ENCODE measurements at places on chromosomes 13 and 19.

DNA sequence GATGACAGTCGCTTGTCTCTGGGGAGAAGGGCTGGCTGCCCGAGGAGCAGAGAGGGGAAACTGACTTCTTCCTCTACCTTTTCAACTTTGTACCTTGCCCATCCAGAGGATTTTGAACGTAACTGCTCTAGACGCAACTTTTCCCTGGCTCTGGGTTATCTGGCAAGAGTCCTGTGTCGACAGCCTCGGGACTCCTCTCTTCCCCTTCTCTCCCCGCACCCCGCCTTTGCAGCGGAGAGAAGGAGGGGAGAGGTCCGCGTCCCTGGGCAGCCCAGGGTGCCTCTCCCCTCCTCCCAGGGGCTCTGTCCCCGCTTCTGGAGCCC is 574 bp downstream of the SH3GL1 start:
- no peak for DNase-seq

GRCh38 chr19:41309180-41310032 is 566 bp upstream of the CCDC97 start:
- DNase-seq, result no peak

GRCh38 chr19:53076984-53077383 is 26.2 kb downstream of the ZNF160 start:
- no peak for DNase-seq

DNA sequence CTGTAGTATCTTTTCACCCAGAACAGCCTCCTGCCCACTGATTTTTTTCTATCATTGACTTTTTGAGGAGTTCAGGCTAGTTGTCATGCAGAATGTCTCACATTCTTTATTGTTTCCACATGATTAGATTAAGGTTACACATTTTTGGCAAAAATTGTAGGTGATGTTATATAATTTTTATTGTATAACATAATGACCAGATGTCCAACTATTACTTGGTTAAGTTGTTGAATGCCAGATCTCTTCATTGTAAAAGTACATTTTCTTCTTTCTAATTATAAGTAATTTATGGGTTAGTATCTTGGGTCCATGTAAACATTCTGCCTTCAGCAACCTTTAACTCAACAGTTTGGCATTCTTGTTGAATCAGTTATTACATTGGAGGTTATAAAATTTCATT is 138.4 kb downstream of the POSTN start:
- no peak for DNase-seq

DNA sequence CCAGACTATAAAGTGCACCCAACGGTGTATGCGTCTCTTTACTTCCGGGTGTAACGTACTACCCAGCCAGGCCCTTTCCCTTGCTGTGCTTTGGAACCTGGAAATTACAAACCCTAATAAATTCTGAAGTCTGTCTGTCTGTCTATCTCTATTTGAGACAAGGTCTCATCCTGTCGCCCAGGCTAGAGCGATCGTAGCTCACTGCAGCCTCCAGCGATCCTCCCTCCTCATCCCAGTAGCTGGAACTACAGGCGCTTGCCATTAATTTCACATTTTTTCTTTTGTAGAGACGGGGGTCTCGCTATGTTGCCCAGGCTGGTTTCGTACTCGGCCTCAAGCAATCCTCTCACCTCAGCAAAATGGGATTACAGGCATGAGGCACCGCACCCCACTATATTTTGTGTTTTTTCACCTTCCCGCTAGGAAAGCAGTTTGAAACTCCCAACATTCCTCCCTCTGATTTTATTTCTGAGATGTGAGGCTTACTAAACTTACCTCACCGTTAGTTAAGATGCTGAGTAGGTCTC is 469 bp upstream of the RNF6 start:
- DNase-seq, result no peak

DNA sequence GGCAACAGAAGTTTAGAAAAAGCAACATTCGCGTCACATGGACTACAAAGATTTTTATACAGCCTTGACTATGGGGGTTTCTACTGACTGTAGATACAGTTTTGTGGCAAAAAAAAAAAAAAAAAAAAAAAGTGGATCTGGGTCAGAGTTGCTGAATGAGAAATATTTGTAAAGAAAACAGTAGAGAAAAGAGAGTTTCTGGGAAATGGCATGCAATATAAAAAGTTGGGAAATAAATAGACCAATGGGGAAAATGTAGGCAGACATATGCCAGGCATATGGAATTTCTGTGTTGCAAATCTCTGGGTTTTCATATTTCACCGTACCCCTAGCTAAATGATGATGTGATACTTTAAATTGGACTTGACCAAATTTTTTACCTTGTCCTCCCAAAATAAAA is 315.3 kb downstream of the EFNB2 start:
- DNase-seq, result no peak

GRCh38 chr19:7328647-7329046 is 20.1 kb upstream of the ARHGEF18 start:
- DNase-seq, result no peak

- DNase-seq, result no peak
These were observed 358.6 kb downstream of the DCT start for GRCh38 chr13:94120878-94121277.

GRCh38 chr19:13748169-13748828 is 16.0 kb upstream of the MRI1 start:
- peak; percentile 13 for DNase-seq

GRCh38 chr19:29107831-29108230 is 105.1 kb downstream of the UQCRFS1 start:
- DNase-seq, result no peak

- no peak for DNase-seq
These were observed 212.5 kb upstream of the ZNF536 start for GRCh38 chr19:30159636-30160035.

- no peak for DNase-seq
These were observed 96.8 kb upstream of the WASF3 start for GRCh38 chr13:26460648-26461047.

DNA sequence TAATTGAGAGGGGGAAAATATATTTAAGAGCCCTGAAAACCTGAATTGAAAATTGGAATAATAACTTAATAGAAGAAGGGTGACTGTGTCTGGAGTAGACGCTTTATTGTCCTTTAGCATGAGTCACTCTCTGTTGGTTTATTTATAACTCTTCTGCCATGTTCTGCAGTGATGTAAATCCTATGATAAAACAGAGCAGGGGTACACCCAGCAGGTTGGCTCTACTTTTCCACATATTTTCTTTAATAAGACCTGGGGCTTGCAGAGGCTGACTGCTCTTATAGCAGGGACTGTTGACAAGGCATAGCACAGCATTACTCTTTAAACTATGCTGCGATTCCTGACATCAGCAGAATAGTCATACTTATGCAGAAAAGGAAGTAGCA is 389.9 kb upstream of the PCDH9 start:
- no peak for DNase-seq

DNA sequence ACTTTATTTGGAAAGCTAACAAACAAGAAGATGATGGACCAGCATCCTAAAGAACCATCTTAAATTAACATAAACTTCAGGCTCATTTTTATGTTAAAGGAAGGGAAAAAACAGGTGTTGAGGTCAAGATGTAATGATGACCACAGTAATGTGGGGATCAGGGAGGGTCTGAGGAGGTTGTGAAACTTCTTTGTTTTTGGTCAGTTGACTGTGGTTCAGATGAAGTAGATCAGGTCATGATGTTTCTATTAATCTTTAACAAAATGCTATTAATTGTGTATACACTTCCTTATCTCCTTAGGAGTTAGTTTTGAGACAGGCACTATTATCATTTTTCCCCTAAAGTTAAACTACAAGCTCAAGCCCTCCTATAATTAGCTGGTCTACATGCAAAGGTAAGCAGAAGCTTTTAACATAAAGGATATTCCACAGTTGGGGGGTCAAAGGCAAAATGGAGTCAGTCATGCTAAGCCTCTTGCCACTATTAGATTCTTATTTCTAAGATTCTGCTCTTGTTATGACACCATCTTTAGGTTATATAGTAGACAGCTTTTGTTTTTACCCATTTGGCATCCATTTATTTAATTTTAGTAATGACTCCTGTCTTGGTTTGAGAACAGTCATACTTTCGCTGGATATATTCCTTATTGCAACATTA is 800.1 kb upstream of the PCDH9 start:
- DNase-seq, result no peak

DNA sequence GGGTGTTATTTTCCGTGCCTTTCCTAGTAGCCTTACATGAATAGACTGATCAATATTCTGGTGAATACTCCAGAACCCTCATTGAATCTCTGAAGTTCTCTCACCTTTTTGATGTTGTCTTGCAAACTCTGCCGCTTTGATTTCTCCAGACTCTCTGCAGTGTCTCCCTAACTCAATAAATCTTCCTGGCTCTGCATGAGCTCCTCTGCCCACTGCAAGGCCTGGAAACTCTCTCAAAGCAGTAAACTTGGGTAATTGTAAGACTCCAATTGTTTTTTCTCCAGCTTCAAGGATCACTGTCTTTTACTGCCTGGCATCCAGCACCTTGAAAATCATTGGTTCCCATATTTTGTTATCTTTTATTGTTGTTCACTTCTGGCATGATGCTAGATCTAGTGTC is 198.4 kb downstream of the GPC5 start:
- no peak for DNase-seq

- peak; percentile 56 for DNase-seq
These were observed 14.5 kb downstream of the KLK4 start for GRCh38 chr19:50896591-50897190.

GRCh38 chr19:16614941-16615340 is 13.1 kb downstream of the MED26 start:
- DNase-seq, result no peak

DNA sequence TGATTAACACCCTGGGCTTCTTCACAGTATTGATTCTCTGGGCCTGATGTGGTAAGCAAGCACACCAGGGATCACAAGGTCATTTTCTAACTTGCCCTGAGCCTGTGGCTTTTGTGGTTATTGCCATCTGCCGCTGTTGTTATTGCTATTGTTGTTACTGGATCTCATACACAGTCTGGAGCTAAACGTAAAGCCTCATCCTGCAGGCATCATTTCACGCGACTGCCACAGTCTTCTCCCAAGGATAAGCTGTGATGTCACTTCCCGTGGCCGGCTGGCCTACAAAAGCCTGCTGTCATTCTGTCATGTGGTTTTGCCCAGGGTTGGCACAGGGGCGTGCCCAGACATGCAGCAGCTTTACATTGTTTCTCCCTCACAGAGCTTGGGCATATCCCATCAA is 154.0 kb upstream of the GPR12 start:
- peak; percentile 45 for DNase-seq

GRCh38 chr13:98508280-98508679 is 68.6 kb downstream of the STK24 start:
- no peak for DNase-seq

- no peak for DNase-seq
These were observed 20.9 kb downstream of the CFAP97D2 start for GRCh38 chr13:114199954-114200353.

DNA sequence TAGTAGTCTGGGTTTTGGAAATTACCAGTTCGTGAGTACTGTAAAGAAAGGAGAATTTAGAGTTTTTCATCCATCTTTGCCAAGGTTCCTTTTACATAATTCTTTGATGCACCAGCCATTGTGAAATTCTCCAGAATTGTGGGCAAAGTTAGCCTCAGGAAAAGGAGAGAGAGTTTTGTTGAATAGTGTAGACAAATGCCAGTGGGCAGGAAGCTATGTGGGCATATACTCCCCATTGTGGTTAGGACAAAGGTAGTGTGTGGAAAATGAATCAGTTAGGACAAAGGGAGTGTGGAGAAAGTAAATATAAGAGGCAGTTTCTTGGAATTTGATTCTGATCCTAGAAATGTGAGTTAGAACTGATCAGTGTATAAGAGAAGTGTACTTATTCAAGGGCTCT is 67.9 kb downstream of the PCCA start:
- DNase-seq, result no peak

DNA sequence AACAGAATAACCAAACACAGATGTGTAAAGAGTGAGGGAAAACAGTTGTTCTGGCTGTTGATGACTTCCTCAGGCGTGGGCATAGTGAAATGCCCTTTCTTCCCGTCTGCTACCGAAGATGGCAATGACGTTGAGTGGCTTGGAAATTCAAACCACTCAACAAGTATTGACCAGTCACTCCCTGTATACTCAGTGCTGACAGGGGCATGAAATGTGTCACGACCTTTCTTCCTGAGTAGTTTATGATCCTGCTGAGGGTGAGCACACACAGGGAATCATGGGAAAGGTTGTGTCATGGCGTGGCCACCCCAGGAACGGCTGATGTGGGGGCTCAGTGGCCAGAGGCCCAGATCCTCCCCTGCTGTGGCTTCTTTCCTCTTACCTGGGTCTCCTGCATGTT is 87.8 kb upstream of the C1QTNF9B start:
- no peak for DNase-seq

GRCh38 chr13:102328909-102329308 is 72.9 kb downstream of the FGF14 start:
- no peak for DNase-seq

DNA sequence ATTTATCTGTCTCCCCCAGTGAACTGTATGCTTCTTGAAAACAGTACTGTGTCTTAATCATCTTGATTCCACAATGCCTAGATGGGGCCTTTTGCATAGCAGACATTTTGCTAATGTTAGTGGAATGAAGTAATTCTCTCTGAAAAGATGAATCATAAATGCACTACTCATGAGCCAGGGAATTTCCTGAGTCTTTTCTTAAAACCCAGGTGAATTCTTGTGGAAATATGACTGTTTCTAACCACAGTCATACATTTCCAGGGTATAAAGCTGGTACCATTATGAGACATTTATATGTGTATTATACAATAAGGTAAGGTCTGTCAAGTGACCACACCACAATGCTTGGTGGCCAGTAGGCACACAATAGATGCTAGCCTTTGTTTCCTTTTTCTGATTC is 5.5 kb upstream of the KCTD4 start:
- peak; percentile 64 for DNase-seq

DNA sequence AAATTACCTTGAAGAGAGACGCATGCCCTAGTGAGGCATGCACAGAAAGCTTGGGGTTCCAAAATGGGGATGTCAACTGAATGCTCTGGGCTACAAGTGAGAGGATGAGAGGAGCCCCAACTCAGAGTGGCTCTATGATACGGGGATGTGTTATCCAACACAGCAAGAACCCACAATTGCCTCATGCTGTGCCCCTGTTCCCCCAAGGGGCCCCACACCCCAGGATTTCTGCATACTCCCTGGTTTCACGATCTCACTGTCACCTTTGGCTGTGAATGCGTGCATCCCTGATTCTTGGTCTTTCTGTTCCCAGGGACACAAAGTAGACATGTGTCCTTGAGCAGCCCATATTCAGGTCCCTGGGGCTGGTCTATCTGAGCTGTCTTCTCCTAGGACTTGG is 29.3 kb downstream of the WDR88 start:
- DNase-seq, result no peak

- peak; percentile 75 for DNase-seq
These were observed 34.4 kb downstream of the GSX1 start for GRCh38 chr13:27826379-27827353.

DNA sequence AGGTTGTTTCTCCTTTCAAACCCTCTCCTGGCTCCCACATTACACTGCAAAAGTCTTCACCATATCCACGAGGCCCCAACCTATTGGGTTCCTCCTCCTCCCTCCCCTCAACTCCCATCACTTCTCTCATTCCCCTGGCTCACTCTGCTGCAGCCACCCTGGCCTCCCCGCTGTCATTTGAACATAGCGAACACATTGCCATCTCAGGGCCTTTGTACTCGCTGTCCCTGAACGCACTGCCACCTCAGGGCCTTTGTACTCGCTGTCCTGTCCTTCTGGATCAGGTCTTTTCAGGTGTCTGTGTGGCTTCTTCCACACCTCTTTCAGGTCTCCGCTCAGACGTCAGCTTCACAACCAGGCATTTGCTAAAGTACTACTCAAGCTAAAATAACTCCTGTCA is 1.7 kb downstream of the CCDC61 start:
- no peak for DNase-seq
